ENCODE measurements at places on chromosomes 5 and 9.

GRCh38 chr5:132010645-132010988 lies 841 bp downstream of the ACSL6 start:
- H3K4me3 ChIP-seq = no peak overlapping the region
- H3K27ac ChIP-seq = no peak overlapping the region
- no peak for DNase-seq
- H3K4me1 ChIP-seq = peaks cover 7% of the 10 kb centered on the region
- no peaks in the 10 kb centered on the region for H3K27me3 ChIP-seq
- H3K36me3 ChIP-seq = no peaks in the 10 kb centered on the region

DNA sequence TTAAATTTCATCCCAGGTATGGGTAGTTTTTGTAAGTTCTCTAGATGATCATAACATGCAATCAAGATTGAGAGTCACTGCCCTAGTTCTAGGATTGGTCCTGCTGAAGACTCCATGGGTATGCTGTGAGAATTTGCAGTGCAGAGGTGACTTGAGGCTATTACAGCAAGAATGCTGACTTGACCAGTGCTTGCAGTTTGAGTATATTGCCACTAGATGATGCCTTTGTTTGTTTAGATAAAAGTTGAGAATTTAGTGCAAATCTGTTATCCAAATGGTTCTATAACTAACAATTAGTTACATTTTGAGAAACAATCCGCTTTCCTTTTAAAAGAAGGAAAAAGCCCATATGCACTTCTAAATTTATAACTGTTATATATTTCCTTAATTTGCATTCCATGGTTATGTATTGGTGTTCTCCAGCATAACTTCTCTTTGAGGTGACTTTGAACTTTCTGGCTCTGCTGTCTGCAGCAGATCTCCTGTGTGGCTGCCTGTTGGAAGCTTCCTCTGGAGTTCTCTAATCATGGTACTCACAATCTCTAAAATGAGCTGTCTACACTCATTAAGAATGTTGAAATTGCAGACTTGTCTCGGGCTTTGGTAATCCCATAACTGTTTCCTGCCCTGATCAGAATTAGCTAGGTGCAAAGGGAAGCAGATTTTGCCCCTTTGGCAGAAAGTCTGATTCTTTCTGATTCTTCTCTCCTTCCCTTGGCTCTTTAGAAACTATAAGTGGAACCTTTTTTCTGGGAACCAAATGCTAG lies 24.9 kb downstream of the MELK start:
- H3K27me3 ChIP-seq = no peaks in the 10 kb centered on the region
- no peak overlapping the region for H3K4me3 ChIP-seq
- H3K4me1 ChIP-seq = no peaks in the 10 kb centered on the region
- DNase-seq = no peak
- no peak overlapping the region for H3K27ac ChIP-seq

- no peak overlapping the region for H3K27ac ChIP-seq
- H3K36me3 ChIP-seq = no peaks in the 10 kb centered on the region
- no peak overlapping the region for H3K4me3 ChIP-seq
- no peaks in the 10 kb centered on the region for H3K27me3 ChIP-seq
Observed at GRCh38 chr9:71916834-71917534, 5.5 kb downstream of the C9orf85 start.

DNA sequence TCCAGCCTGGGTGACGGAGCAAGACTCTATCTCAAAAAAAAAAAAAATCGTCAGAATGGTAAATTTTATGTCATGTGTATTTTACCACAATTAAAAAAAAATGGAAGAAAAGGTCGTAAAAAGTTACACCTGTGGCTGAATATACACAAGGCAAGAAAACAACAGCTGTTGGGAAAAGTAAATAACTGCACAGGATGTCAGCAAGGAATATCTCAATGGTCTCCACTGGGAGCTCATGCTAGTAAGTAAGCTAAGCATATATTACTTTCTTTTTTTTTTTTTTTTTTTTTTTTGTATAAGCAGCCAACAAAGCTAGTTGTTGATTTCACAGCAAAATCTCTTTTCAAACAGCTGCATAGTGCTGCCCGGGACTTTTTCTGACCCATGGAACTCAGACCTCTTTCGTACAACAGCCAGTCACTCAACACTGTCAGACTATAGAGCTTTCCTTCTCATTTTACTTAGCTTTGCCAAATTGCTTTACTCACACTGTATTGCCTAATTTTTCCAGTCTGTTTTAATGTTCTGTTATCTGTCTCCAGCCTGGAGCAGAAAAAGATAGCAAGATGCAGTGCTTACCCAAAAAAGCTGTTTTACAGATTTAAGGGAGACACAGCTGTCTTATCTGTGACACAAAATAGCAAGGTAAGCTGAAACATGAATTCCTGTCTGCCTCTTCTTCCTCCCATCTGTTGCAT lies 175.9 kb downstream of the ENC1 start:
- no peaks in the 10 kb centered on the region for H3K36me3 ChIP-seq
- H3K27ac ChIP-seq = no peak overlapping the region
- H3K27me3 ChIP-seq = no peaks in the 10 kb centered on the region
- no peak overlapping the region for H3K4me3 ChIP-seq
- no peak for DNase-seq

GRCh38 chr5:52727576-52727975 lies 60.1 kb upstream of the ITGA1 start:
- H3K27me3 ChIP-seq = no peaks in the 10 kb centered on the region
- peaks cover 37% of the 10 kb centered on the region for H3K4me1 ChIP-seq
- H3K36me3 ChIP-seq = no peaks in the 10 kb centered on the region
- H3K27ac ChIP-seq = no peak overlapping the region
- H3K4me3 ChIP-seq = no peak overlapping the region

- no peaks in the 10 kb centered on the region for H3K4me1 ChIP-seq
- no peaks in the 10 kb centered on the region for H3K36me3 ChIP-seq
- H3K27me3 ChIP-seq = no peaks in the 10 kb centered on the region
- no peak overlapping the region for H3K27ac ChIP-seq
- no peak overlapping the region for H3K4me3 ChIP-seq
- no peak for DNase-seq
Observed at GRCh38 chr5:59922220-59922619, 28.7 kb upstream of the PDE4D start.

- no peaks in the 10 kb centered on the region for H3K27me3 ChIP-seq
- no peak for DNase-seq
- no peak overlapping the region for H3K4me3 ChIP-seq
Observed at GRCh38 chr5:89998519-89999305, 410.8 kb downstream of the CETN3 start.
